ENCODE measurements at places on chromosomes 3 and 15.

GRCh38 chr3:191648787-191649186 is 187.8 kb downstream of the PYDC2 start:
- DNase-seq = no peak

DNA sequence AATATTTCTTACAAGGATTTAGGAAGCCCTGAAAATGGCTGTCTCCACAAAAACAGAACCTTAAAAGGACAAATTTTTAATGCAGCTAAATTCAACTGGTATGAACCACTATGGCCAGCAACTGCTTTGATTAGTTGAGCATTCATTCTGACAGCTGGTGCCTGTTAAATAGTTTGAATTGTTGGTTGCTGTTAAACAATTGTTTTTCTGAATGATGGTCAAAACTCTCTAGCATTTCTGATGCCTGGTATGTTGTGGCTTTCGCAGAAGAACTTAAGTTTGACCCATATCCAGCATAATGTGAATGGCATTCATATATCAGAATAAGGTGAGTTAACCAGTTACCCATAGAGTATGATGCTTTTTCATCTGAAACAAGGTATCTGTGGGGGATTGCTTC is 138.4 kb downstream of the MEIS2 start:
- no peak for DNase-seq

DNA sequence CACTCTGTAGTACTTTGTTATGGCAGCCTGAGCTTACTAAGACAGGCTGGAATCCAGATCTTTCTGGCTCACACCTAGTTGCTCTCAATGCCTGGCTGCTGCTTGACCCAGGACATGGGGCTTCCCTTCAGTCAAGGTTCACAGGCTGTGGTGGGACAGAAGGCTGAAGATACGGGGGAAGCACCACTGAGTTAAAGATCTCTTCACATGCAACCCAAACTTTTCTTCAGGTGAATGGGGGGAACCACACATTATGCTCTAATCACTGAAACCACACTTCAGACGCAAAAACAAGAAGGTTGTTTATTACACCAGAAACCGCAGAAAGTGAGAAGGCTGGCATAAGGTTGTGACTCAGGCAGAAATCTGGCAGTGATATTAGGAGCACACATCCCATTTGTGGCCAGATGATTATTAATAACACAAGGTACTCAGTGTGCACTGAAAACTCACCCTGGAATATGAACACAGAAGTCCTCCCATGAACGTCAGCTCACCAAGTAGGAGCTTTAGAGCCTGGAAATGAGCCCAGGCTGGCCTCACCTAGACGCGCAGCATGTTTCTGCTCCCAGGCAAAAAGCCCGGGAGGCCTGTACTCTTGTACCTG is 230.5 kb upstream of the CHRNA7 start:
- DNase-seq = no peak

DNA sequence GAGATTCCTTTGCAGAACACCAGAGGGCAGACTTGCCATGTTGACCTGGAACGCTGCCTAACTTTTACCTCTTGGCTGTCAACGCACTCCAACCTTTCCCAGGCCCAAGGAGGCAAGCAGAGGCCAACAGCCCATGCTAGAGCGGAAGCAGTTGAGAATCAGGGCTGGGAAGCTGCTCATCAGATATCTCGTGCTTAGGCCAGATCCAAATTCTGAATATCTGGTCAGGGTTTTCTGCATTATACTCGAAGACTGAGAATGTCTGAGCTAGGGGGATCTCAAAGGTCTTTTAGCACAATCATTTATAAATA is 2.5 kb downstream of the XIRP1 start:
- DNase-seq = no peak

DNA sequence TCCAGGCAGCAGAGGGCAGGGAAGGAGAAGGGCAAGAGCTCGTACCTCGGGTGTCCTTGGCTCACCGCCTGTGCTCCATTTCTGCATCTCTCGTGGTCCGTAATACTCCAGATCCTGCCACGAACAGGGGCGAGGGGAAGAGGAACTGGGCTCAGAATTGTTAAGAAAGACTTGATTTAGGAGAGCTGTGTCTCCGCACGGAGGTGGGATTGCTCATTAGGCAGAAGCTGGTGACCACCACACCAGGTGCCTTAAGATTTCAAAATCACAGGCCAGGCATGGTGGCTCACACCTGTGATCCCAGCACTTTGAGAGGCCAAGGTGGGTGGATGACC is 37.2 kb upstream of the BDH1 start:
- no peak for DNase-seq
